ENCODE measurements at places on chromosomes 6 and 20. TPM values are rescaled to one million over a fixed set of nuclear protein-coding genes. Genes with fewer than 3 reads are reported as not detected.

The KIF3B gene
- 15.2 TPM for total RNA-seq

The SLC17A1 gene
- not detected for total RNA-seq

The BFSP1 gene
- 7.7 TPM for total RNA-seq

The CALHM6 gene
- 0.82 TPM for total RNA-seq

The GPX5 gene
- not detected for total RNA-seq

The CD83 gene
- total RNA-seq = 7.2 TPM

The DDX27 gene
- 82.5 TPM for total RNA-seq

Data from A375 (cell line).